ENCODE measurements at places on chromosomes 7 and 10. TPM values are rescaled to one million over a fixed set of nuclear protein-coding genes. Genes with fewer than 3 reads are reported as not detected.

The CCDC172 gene
- not detected for total RNA-seq

The ENTPD7 gene
- total RNA-seq = 10.2 TPM

The RAMP3 gene
- total RNA-seq = 5.7 TPM

The SPDYE8 gene
- total RNA-seq = under 0.01 TPM

The XRCC2 gene
- total RNA-seq = 2.9 TPM

The GHRHR gene
- total RNA-seq = not detected

The TMEM196 gene
- total RNA-seq = 18.8 TPM

The ADAM12 gene
- 2.9 TPM for total RNA-seq

The TET1 gene
- total RNA-seq = 39.9 TPM

The PNLIPRP3 gene
- total RNA-seq = not detected

The PTPN20 gene
- 18.8 TPM for total RNA-seq

The CPA1 gene
- not detected for total RNA-seq

The PTPRN2 gene
- 52.2 TPM for total RNA-seq

The GNAT3 gene
- not detected for total RNA-seq

The SYT15 gene
- 0.82 TPM for total RNA-seq

The MRPS17 gene
- total RNA-seq = 33.4 TPM

The GDF2 gene
- total RNA-seq = not detected

The NEUROG3 gene
- total RNA-seq = not detected

The CPA2 gene
- not detected for total RNA-seq

The PGAM2 gene
- total RNA-seq = 4.5 TPM

The FBXO24 gene
- 0.41 TPM for total RNA-seq

The NSUN5 gene
- total RNA-seq = 15.9 TPM

The AKR1C4 gene
- not detected for total RNA-seq

The MBL2 gene
- not detected for total RNA-seq

The C10orf105 gene
- total RNA-seq = not detected

The HHEX gene
- total RNA-seq = 0.82 TPM

The GFRA1 gene
- 8.2 TPM for total RNA-seq

The PRSS2 gene
- total RNA-seq = not detected

The SUPV3L1 gene
- 40.4 TPM for total RNA-seq

The ABCC2 gene
- 0.41 TPM for total RNA-seq

The GPR158 gene
- total RNA-seq = 9.0 TPM

The TFR2 gene
- 2.9 TPM for total RNA-seq

The WDR91 gene
- 8.2 TPM for total RNA-seq

The CRYGN gene
- total RNA-seq = under 0.01 TPM

The DPYSL4 gene
- 43.6 TPM for total RNA-seq

The RAPGEF5 gene
- total RNA-seq = 90.9 TPM

The NRG3 gene
- total RNA-seq = 12.2 TPM

The GOLGA7B gene
- 17.9 TPM for total RNA-seq

The STEAP2 gene
- 2.4 TPM for total RNA-seq

The AIFM2 gene
- 4.9 TPM for total RNA-seq

The PRKCQ gene
- 2.0 TPM for total RNA-seq

The KNDC1 gene
- total RNA-seq = 8.2 TPM

The ANXA8L1 gene
- not detected for total RNA-seq

The PON2 gene
- 45.7 TPM for total RNA-seq

The CFAP58 gene
- total RNA-seq = 1.2 TPM

The HOXA11 gene
- not detected for total RNA-seq

The SLC26A5 gene
- total RNA-seq = not detected

The ORAI2 gene
- total RNA-seq = 19.2 TPM

The IMPDH1 gene
- 26.5 TPM for total RNA-seq

The FAM25C gene
- total RNA-seq = not detected

The MLLT10 gene
- 35.9 TPM for total RNA-seq

All from frontal cortex (tissue), 4 donors.